H4 (cell line): ENCODE measurements at places on chromosomes 3 and 15. TPM values are rescaled to one million over a fixed set of nuclear protein-coding genes. Genes with fewer than 3 reads are reported as not detected.

GRCh38 chr3:52039846-52040245, 16.5 kb downstream of the DUSP7 start:
- DNase-seq = no peak

DNA sequence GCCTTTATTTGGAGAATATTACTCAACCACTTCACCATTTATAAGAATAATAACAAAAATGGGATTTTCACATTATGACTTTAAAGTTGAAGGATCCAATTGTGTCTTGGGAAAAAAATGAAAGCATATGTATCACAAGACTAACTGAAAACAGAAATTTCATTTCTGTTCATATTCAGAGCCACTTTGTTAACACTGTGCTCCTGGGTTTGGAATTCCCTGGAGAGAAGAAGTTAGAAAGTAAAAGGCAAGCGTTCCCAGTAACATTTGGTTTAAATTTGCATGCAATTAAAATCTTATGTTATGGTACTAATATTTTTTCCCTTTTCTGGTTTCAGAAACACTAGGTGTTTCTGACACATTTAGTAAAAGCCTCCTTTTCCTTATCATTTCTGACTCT, 230.8 kb downstream of the RBMS3 start:
- DNase-seq = no peak

- DNase-seq = peak; percentile 77
Observed at GRCh38 chr15:38217191-38217595, 35.4 kb upstream of the SPRED1 start.

DNA sequence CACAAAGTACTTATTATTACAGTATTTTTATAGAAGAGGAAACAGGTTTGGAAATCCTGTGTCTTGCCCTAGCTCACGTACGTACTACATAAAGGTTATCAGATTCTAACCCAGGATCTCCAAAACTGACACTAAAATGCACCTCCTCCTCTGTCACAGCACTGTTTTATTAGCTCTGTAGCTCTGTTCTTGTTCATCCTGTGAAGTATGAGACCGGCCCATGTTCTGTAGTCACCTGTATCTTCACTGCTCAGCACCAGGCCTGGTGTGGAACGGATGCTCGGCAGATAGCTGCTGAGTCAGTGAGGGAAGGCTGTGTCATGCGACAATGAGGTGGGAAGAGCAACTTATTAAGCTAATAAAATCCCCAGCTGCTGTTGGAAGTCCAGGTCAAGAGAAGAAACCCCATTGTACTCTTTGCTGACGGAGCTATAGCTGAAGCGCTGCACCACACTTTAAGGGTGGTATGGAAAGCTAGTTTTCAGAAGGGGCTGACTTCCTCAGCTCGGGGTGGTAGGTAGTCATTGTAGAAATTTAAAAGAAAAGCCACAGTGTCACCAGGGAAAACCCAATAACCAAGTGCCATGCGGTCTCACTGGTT, 22.8 kb downstream of the BCL2A1 start:
- no peak for DNase-seq

- DNase-seq = no peak
Observed at GRCh38 chr3:34067536-34068051, 269.2 kb downstream of the PDCD6IP start.

- no peak for DNase-seq
Observed at GRCh38 chr3:35745351-35745750, 106.0 kb downstream of the ARPP21 start.

GRCh38 chr3:179473565-179473964, 22.3 kb upstream of the GNB4 start:
- DNase-seq = no peak

DNA sequence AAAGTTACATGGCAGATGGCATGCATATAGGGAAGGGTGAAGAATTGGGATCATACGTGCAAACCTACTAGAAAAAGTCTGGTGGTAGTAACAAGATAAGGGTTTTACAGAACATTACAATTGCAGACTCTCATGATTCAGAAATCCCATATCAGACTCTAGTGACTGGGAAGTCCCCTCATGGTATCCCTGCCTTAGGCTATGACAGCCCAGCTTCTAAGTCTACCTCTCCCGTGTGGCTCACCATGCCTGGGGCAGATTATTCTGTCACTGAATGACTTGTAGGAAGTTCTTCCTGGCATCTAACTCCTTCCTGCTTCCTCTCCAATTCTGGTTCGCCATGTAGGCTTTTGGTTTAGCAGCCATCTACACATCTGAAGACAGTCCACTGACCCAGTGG, 5.7 kb upstream of the SLC6A11 start:
- DNase-seq = no peak

- peak; percentile 44 for DNase-seq
Observed at GRCh38 chr15:47736143-47736786, 19.0 kb downstream of the SEMA6D start.

- no peak for DNase-seq
Observed at GRCh38 chr3:149965278-149965677, 5.4 kb downstream of the PFN2 start.

GRCh38 chr3:123383091-123384053, 65.5 kb downstream of the ADCY5 start:
- DNase-seq = no peak

- no peak for DNase-seq
Observed at GRCh38 chr3:39474126-39474515, 6.6 kb downstream of the MOBP start.

DNA sequence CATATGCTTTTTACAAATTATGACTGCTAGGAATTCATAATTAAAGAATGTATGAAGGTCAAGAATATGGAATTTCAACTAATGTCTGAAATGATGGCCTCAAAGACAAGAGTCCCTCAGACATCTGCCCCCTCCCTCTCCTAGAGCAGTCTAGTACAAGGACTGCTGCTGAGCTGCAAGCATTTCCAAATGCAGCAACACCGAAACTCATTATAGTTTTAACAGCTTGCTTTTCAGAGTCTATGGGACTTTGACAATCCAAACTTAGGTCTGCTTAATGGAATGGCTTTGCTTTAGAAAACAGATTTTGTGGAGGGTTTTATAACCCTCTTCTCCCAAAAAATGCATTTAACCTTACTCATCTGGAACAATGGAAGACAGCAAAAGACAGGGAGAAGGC, 115.4 kb downstream of the WDR76 start:
- no peak for DNase-seq

WDR49 gene
- not detected in 2 replicates for total RNA-seq

MUSTN1 gene
- total RNA-seq = not detected in 2 replicates

KAT2B gene
- 1.3 and 2.2 TPM in 2 replicates for total RNA-seq

RTP3 gene
- 0.06 and 0.41 TPM in 2 replicates for total RNA-seq
